ENCODE measurements at places on chromosomes 12 and 14.
A peak's percentile ranks its signal among the peaks of the same experiment; 100 is the strongest.

DNA sequence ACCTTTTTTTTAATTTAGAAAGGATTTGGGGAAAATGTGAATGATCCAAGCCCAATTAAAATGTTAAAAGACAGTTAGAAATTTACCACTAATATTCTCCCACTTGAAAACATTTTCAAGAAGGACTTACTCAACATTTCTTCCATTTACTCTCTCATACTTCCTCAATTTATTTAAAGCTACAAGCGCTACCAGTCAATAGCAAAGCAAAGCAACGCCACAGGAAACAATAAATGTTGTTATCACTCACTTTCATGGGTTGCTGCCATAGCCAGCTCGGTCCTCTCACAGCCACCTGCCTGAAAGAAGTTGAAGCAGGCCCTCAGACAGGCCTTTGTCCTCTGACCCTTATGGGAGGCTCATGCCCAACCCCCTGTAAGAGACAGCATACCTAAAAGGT lies 6.0 kb upstream of the SOS2 start:
- no peak for DNase-seq

DNA sequence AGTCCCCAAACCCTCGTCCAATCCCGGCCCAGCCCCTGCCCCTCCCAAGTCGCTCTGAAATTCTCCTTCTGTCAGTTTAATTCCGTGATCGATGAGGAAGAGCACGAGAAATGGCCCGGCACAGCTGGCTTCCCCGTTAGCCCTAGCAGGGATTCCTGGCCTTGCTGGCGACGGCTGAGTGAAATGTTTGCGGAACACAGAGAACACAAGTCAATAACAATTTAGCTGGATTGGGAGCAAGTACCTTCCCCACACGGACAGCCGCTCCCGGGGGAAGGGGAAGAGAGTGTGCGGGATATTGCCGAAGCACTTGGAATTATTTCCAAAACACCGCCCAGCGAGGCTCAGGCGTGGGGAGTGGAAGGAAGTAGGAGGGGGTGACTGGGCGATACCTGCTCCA lies 134.6 kb downstream of the RBM19 start:
- peak; percentile 65 for DNase-seq

- no peak for DNase-seq
These were observed 55.7 kb downstream of the ANAPC7 start for GRCh38 chr12:110347767-110348166.

DNA sequence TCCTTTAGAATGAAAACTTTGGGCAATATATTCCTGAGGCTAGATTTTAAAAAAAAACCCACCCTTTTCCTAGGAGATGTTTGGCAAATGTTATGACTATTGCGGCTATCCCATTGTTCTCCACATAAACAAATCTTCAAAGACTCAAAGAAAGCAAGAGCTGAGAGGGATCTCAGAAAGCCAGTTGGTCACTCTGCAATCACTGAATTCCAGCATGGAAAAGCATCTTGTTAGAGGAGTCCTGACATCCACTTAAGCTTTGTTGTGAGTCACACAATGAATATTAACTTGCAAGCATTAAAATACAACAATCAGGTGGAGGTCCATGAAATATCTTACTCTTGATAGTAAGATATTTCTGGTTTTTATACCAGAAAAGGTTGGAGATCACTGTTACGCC lies 11.0 kb upstream of the PTPRB start:
- DNase-seq, result no peak

DNA sequence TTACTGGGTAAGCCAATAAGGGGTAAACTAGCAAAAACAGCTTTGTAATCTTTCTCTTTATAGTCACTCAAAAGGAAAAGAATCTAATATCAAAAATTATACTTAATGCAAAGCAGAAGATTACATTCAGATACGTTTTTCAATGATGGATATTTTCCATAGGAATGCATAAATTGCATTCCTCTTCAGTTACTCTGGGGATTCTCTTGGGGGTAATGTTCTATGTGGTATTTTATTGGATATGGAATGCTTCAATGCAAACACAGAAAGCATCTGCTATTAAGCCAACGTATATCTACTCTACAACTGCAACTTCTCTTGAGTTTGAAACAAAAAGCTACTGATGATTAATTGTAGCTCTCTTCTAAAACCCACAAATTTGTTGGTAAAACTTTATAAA lies 106.0 kb downstream of the SLC41A2 start:
- no peak for DNase-seq

DNA sequence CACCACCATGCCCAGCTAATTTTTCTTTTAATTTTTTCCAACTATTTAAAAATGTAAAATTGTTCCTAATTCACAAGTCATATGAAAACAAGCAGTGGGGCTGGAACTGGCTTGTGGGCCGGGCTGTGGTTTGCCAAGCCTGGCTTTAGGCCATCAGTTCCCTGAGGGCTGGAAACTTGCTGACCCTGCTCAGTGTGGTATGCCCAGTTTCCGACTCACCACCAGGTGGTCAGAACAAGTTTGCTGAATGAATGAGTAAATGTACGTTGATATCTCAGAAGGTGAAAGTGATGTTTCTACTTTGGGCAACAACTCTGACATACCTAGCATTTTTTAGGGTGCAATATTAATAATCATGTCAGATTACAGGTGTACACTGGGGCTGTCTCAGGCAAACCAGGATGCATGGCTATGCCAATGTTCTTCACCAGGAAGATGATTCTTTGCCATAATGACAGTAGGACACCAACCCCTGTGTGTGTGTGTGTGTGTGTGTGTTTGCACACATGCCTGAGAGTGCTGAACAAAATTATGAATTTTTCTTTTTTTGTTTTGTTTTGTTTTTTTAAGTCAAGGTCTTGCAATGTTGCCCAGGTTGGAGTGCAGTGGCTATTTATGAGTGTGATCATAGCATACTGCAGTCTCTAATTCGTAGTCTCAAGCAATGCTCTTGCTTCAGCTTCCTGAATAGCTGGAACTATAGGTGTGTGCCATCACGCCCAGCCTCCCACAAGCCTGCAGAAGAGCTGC lies 106.1 kb downstream of the PTPN11 start:
- no peak for DNase-seq

GRCh38 chr12:53391724-53392123 lies 11.7 kb downstream of the SP1 start:
- no peak for DNase-seq

DNA sequence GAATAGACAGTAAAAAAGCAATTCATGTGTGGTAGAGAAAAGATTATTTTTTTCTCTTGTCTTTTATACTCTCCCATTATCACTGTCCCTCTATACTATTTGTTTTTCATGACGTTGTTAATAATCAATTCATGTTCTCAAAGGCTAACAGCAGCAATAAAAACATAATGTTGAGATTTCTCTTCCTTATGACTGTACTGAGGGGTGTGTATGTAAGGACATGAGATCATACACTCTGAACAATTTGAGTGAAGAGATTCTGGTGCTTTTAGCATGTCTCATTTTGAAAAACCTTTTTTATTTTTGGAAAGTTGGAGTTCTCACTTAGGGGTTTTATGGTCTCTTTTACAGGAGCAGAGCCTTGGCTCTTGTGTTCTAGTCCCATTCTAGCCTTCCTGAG lies 3.8 kb upstream of the TSPAN8 start:
- no peak for DNase-seq

- DNase-seq, result no peak
These were observed 293.0 kb downstream of the BTG1 start for GRCh38 chr12:91852634-91853033.

DNA sequence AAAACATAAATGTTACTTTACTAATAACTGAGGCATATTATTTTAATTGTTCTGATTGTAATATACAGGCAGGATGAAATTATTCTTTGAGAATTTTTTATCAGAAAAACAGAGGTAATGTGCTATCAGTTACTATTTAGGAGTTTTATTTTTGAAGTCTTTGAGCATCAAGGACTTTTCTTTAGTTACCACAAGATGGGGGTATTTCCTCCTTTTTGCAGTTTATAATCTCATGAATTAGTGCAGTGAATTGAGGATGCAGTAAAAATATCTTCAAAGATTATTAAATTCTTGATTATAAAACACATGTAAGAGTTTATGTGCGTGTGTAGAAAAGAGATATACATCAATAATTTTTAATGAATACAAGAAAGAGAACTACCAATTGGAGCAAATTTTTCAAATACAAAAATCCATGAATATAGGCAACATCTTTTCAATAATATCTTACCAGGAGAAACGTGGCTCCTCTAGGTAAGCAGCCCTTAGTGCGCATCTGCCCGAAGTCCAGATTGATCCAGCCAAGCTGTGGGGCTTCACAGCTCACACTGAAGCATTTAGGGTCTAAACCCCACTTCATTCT lies 71.6 kb downstream of the ERGIC2 start:
- DNase-seq, result no peak

DNA sequence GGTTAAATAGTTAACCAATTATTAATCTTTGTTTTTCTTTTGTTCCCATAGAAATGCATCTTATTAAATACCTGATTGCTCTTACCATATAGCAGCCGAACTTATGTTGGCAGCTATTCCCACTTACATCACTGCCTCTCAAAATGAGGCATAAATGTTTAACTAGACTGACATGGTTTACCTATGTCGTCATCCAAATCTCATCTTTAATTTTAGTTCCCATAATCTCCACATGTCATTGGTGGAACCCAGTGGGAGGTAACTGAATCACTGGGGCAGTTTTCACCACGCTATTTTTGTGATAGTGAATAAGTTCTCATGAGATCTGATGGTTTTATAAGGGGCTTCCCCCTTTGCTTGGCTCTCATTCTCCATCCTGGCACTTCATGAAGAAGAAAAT lies 499.2 kb upstream of the ATP2B1 start:
- no peak for DNase-seq
